Temporal lobe (tissue), 4 donors: ENCODE measurements at places on chromosomes 7 and 10. TPM values are rescaled to one million over a fixed set of nuclear protein-coding genes. Genes with fewer than 3 reads are reported as not detected.

SPDYE6 gene
- not detected for total RNA-seq

PIP gene
- not detected for total RNA-seq

TMEM176B gene
- total RNA-seq, result 1.2 TPM

TRIL gene
- 13.0 TPM for total RNA-seq

MMD2 gene
- total RNA-seq, result 4.4 TPM

AOC1 gene
- total RNA-seq, result not detected

SDK1 gene
- 30.7 TPM for total RNA-seq

WNT2 gene
- total RNA-seq, result 0.25 TPM

CNPY1 gene
- 0.74 TPM for total RNA-seq

CABCOCO1 gene
- total RNA-seq, result 4.2 TPM

PILRA gene
- total RNA-seq, result 1.2 TPM

CCL26 gene
- not detected for total RNA-seq

PCLO gene
- total RNA-seq, result 66.4 TPM

HOXA13 gene
- total RNA-seq, result not detected

FKBP6 gene
- total RNA-seq, result 0.25 TPM

JCAD gene
- 15.5 TPM for total RNA-seq

FAM221A gene
- total RNA-seq, result 6.9 TPM

TMEM176A gene
- 0.49 TPM for total RNA-seq

DOCK4 gene
- 81.6 TPM for total RNA-seq

GHRHR gene
- 2.2 TPM for total RNA-seq

FBXL13 gene
- 3.9 TPM for total RNA-seq

CCDC136 gene
- 40.6 TPM for total RNA-seq

FAM3C gene
- total RNA-seq, result 119 TPM

ZNF425 gene
- 4.4 TPM for total RNA-seq

THSD7A gene
- 30.5 TPM for total RNA-seq
